Skeletal muscle cell (primary cell): ENCODE measurements at places on chromosomes 2 and 18.

DNA sequence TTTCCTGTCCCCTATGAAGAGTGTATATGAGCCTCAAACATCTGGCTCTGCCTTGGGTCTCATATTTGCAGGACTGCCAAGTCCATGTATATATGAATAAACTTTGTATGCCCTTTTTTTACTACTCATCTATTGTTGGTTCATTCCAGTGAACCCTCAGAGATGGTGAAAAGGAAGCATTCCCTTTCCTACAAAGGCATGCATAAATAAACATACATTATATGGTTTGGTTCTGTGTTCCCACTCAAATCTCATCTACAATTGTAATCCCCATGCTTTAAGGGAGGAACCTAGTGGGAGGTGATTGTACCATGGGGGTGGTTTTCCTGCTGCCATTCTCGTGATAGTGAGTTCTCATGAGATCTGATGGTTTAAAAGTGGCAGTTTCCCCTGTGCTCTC is 534.2 kb downstream of the SPAG16 start:
- DNase-seq: peak; percentile 39

DNA sequence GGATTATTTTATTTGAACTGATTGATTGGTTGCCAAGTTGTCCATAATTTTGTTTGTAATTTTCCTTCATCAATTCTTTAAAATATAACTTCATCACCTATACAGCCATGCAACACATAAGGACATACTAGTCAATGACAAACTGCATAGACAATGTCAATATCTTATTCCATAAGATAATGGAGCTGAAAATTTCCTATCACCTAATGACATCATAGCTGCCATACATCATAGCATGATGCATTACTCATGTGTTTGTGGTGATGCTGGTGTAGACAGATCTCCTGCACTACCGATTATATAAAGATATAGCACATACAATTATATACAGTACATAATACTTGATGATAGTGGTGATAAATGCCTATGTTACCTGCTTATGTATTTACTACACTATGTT is 369.8 kb upstream of the NT5C1B start:
- no peak for DNase-seq

GRCh38 chr18:37565977-37566478 is 430 bp upstream of the CELF4 start:
- no peak for DNase-seq

DNA sequence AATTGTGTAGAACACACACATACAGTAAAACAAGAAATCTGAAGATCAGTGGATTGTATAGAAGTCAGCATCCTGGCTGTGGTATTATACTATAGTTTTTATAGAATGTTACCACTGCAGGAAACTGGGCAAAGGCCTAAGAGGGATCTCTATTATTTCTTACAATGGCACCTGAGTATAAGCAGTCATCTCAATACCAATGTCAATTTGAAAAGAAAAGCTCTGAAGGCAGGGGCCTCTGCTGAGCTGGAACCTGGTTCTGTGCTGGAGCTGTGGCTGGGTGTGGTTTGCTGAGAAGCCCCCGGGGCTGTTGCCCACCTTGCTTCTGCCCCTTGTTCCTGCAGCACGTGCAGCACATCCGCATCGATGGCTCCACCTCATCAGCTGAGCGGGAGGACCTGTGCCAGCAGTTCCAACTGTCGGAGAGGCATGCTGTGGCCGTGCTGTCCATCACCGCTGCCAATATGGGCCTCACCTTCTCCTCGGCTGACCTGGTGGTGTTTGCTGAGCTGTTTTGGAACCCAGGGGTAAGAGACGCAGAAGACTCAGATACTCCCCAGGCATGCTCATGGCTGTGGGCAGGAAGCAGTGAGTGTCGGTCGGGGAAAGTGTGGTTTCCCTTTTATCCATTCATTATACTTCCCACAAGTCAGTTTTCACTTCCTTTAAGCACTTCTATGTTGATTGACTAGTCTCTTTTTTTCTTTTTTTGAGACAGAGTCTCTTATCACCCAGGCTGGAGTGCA is 23.5 kb upstream of the RPL37A start:
- no peak for DNase-seq

GRCh38 chr2:58109481-58109880 is 62.9 kb downstream of the VRK2 start:
- DNase-seq: no peak

DNA sequence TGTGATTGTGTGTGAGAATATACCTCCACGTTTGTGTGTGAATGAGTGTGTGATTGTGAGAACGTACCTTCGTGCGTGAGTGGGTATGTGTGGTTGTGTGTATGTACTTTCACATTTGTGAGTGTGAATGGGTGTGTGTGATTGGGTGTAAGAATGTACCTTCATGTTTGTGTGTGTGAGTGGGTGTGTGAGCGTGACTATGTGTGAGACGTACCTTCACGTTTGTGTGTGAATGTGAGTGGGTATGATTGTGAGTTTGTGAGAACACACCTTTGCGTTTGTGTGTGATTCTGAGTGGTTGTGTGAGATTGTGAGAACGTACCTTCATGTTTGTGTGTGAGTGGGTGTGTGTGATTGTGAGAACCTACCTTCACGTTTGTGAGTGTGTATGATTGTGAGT is 5.8 kb upstream of the ADCY3 start:
- no peak for DNase-seq

DNA sequence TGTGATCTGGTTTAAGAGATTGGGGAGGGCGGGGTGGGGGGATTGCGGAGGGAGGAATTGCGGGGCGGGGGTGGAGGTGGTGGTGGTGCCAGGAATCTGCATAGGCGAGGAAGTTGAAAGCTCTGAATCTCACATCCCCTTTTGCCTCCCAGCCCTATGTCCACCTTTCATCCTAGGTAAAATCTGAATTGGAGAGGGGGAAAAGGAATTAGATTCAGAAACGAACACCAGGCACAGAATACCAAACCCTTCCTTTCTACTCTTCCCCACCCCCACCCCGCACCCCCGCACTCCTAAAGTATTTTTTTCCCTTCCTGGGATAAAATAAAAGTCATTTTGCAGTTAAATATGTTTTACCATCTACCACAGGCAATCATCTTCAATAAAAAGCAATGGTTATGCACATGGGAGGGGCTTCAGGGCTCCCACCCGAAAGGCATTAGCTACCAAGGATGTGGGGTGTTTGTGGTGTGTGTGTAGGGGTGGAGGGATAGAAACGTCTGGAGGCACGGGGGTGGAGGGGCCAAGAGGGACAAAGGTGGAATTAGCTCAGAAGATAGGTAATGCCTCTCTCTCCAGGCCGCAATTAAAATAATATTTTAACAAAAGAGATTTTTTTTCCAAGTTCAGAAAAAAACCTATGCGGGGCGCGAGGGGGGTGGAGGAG is 1.8 kb downstream of the IGFBP5 start:
- DNase-seq: no peak

GRCh38 chr2:219142329-219142728 is 18.3 kb downstream of the NHEJ1 start:
- DNase-seq: peak; percentile 28

DNA sequence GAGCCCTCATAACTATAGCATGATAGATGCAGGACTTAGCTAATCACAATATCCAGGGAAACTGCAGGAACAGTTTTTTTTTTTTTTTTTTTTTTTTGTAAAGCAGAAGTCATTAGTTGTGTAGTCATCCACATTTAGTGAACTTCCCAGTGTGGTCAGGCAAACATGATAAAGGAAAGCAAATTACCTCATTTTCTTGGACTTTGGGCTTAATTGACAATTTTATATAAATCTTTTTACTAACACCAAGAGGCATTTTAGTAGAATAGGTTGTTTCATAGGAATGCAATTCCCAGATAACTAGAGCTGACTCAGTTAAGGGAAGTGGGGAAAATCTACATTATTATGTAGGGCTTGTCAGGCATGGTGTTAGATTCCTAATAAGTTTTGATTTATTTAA is 142.7 kb upstream of the GCFC2 start:
- no peak for DNase-seq

GRCh38 chr2:202610380-202610779 is 24.4 kb upstream of the FAM117B start:
- no peak for DNase-seq

GRCh38 chr2:221125691-221126090 is 446.4 kb downstream of the EPHA4 start:
- no peak for DNase-seq

DNA sequence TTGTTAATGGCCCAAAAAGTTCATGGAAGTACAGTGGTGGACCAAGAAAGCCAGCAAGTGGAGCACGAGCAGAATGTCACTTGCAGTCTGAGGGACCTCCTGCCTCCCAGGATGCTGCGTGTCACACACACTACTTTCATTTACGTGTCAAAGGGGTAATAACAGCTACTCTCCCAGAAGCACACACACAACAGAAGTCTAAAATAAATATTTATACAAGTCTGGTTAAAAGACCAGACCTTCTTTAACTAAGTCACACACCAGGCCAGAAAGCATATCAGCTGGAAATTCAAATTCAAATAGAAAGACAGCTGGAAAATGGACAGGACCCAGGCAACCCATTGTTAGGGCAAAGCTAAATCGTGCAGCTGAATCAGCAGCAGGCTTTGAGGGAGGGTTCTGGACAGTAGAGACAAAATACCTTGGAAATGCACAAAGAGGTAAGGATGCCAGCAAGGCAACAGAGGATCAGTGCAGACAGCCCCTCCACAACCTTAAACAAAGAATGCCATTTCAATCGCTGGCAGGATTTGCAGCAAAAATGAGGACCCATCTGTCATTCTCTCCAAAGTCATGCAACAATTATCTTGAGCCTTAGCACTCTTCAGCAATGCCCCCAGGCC is 160.5 kb downstream of the TMEM163 start:
- no peak for DNase-seq

DNA sequence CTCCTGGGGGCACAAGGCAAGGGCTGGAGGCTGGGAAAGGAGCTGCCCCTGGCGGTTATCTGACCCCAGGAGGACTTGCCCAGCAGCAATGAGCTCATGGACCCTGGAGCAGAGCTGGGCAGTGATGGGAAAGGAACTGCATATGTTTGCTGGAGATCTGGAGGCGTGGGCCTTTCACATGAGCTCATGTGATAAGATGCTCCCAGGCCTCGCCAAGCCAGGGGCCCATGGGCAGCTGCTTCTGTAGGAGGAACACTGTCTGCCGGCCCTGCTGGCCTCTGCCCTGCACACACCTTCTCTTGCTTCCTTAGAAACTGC is 9.0 kb upstream of the NPPC start:
- DNase-seq: no peak

- no peak for DNase-seq
Observed at GRCh38 chr2:163812926-163813520, 77.2 kb upstream of the FIGN start.

DNA sequence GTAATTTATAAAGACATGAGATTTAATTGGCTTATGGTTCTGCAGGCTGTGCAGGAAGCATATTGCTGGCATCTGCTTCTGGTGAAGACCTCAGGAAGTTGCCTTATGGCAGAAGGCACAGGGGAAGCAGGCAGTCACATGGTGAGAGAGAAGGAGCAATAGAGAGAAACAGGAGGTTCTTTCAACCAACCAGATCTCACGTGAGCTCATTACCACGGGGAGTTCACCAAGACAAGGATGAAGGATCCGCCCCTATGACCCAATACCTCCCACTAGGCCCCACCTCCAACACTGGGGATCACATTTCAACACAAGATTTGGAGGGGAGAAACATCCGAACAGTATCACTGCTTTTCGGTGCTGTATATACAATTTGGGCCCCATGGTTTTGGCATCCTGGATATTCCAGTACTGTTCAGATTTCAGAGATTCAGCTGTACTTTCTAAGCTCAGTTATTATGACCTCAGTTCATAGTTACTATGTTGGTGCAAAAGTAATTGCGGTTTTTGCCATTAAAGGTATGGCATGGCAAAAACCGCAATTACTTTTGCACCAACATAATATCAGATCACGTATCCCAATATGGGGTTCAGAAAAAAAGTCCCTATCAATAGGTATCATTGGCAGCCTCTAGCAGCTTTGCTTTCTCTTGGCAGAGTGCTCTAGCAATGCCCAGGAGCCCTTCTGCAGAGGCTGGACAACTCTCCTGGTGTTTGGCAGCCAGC is 189.6 kb upstream of the SIX3 start:
- DNase-seq: no peak

GRCh38 chr18:58288921-58289797 is 245.1 kb downstream of the NEDD4L start:
- DNase-seq: no peak

DNA sequence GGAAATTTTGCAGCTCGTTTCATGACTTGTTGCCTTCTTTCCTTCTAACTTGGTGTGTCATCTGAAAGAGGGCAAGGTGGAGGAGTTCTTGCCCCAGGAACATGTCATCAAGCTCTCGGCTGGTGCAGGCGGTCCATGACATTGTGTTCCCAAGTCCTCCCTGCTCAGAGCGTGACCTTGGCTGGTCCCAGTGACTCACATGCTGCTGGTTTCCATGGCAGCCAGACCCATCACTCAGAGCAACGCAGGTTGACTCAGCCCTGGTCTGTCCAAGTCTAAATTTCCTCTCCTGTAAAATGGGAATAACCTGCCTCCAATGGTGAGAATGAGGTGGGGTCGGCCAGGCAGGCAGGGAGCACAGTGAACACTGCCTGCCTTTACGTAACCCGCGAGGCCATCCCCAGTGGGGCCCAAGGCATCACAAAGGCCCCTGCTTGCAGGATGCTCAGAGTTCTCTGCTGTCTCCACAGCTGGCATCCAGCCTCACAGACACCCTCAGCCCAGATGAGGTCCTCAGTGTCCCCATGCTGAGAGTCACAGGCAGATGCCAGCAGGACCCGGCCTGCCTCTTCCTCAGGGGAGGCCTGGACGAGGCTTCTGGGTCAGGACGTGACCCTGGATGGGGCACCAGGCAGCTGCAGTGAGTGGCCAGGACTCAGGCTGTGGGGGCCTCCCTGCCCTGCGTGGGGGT is 143.7 kb downstream of the TPO start:
- peak; percentile 61 for DNase-seq

DNA sequence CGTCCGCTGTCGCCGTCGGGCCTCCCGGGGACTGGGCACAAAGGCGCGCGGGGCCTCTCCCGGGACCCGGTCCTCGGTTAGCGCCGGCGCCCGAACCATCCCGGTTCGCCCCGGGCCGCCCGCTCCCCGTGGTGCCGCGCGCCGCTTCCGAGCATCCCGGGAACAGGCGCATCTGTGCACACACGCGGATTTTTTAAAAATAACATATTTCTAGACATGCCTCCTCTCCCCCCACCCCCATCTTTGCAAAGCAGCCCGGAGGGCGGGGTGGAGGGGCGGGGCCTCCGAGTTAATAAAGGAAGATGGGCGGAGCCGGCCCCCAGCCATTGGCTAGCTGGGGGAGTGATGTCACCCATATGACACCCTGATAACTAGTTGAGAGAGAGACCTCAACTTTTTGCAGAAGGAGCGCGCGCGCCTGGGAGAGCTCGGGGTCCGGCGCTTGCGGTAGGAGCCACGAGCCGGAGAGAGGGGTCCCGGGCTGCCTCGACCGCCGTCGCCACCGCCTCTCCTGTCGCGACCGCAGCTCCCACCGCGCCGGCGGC is at the start of gene SOX11:
SOX11 (plus strand) TSS at position 400 of the 545 bp plus-strand sequence. CDS start 338 bp downstream, outside the sequence.
- peak; percentile 80 for DNase-seq

- DNase-seq: no peak
Observed at GRCh38 chr2:96537066-96537733, 648 bp downstream of the ARID5A start.

DNA sequence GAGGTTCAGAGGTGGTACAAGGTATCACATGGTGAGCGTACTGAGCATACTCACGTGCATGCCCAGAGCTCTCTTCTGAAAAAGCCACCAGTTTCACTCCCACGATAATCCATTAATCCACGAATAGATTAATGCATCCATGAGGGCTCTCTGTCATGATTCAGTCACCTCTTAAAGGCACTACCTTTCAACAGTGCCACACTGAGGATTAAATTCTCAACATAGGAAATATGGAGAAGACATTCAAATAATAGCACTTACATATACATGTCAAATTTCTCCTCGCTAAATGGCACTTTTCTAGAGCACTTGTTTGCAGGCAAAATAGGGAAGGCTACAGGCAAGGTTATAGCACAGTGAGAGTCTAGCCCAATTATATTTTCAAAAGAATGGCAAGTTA is 825.9 kb downstream of the TRIB2 start:
- no peak for DNase-seq
